ENCODE measurements at places on chromosomes 7 and 10.

DNA sequence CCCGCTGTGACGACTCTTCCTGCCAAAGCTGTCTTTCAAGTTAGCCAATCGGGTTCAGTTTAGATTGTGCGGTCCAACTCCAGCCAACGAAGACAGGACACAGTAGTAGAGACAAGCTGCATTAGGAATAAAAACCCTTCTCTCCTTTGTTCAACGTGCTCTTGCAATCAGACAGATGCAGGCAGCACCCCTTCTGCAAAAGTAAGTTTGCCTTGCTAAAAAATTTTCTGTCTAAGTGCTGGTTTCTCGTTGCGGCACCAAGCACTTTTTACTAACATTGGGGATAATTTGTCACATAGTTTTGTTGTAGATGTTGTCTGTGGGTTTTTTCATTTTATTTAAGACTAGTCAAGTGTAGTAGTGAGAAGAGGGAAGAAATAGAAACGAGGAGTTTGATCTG lies 58.1 kb downstream of the MINPP1 start:
- no peak for DNase-seq

GRCh38 chr10:64261676-64262075 lies 740.5 kb downstream of the REEP3 start:
- no peak for DNase-seq

GRCh38 chr7:93352881-93353280 lies 120.7 kb downstream of the VPS50 start:
- no peak for DNase-seq

DNA sequence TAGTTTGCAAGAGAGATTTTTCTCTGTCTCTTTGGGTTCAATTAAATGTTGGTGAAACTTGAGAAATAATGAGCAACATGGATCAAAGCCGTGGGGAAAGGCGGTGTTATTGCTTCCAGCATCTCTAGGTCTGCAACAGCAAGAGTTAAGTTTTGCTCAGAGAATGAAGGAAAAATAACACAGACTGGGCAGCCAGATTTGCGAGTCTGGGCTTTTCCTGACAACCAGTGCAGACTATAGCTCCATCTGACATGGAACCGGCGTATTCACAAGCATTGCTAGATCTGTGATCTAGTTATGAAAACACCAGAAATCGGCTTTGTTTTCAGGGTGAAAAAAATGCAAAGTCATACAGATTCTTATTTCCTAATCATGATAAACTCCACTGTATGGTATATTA lies 110.4 kb downstream of the CAMK1D start:
- no peak for DNase-seq

- DNase-seq, result no peak
Observed at GRCh38 chr7:99446096-99446495, 7.4 kb downstream of the CPSF4 start.

GRCh38 chr10:75037171-75038153 lies 74.0 kb upstream of the SAMD8 start:
- no peak for DNase-seq

DNA sequence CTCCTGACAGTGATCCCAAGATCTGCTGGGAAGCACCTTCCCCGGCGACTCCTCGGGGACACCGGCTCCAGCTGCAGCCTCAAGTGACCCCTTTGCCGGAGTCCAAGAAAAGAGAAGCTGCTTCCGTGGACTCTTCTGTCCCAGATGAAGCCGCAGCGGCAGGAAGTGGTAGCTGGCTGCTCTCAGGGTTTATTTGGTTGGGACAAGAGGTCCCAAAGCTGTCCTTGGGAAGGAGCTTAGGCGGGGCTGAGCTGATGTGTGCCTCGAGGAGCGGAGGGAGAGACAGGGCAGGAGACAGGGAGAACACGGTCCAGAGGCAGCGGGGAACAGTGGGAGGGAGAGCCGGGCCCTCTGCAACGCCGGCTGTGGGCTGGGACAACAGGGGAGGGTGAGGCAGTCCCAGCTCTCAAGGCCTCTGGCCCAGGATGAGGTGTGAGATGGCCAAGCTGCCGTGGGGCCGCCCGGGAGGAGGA lies 13.1 kb upstream of the FAM20C start:
- DNase-seq, result no peak

DNA sequence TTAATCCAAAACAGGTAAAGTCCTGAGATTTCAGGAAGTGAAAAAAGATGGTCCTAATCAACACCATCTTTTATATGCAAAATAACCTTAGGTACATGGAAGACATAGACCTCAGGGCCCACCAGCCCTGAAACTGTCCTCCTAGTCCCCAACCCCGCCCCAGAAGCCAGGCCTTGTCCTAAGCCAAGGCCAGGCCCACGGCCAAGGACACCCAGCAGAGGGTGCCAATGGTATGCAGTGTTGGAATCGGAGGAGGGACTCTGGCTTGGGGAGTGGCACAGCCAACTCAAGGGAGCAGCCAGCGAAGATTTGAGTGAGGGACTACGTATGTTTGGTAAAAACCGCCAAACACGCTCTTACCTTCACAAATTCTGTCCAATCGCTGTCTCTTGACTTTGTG lies 96.7 kb downstream of the ZRANB1 start:
- DNase-seq, result no peak

- no peak for DNase-seq
Observed at GRCh38 chr10:51718804-51719291, 19.5 kb upstream of the CSTF2T start.

DNA sequence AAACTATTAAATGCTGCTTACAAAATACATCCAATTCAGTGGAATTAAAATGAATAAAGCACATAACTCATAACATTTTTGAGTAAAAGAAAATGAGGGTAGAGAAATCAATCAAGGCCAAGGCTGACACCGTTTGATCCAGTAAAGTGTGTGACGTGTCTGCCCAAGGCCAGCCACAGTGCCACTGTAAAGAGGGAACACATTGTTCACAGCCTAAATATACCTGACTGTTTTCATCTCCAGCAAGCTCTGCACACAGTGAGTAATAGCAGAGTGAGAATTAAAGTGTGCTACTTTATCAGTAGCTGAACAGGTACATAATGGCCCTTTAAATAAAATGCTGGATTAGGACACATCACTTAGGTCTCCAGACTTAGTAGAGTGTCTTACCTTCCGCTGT lies 130.8 kb upstream of the DPP6 start:
- DNase-seq, result no peak

DNA sequence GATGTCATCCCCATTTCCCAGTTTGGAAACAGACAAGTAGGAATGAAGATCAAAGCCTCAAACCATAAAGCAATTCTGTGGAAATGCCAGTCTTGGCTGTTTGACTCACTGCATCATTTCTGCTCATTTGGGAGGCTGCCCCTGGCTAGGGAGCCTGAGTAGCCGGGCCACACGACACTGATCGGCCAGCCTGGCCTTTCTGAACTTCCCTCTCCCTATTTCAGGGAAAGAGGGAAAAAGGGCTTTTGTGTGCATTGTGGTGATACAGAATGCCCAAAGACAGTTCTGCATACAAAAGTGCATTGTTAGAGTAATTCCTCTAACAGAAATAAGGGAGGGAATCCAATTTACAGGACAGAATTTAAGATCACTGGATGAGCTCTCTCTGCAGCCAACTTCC lies 41.7 kb upstream of the OPALIN start:
- DNase-seq, result no peak

- DNase-seq, result no peak
Observed at GRCh38 chr10:80530251-80530650, 7.5 kb upstream of the SH2D4B start.

DNA sequence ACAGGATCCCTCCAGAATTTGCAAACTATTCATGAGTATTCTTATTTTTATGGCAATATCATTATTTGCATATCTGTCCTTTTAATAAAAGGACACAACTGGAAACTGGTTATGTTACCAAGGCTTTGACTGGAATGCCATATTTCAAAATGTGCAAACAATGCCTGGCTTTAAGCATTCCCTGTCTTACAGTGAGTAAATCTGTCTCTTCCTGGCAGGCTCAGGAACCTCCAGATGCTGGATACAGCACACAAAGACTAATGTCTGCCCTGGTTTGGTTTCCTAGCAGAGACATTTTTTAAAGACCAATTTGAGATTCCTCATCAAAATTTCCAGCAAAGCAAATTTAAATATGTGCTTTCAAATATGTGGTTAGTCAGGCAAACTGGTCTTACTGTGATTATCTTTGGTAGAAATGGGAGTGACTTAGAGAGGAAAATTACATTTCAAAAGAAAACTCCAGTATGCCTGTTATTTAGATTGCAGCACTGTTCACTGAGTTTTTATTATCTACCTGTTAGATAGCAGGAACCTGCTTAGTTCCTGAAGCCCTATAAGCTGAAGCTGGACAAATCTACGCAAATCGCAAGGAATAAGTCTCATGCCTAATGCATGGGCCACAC lies 31.3 kb downstream of the RNF216 start:
- DNase-seq, result no peak

DNA sequence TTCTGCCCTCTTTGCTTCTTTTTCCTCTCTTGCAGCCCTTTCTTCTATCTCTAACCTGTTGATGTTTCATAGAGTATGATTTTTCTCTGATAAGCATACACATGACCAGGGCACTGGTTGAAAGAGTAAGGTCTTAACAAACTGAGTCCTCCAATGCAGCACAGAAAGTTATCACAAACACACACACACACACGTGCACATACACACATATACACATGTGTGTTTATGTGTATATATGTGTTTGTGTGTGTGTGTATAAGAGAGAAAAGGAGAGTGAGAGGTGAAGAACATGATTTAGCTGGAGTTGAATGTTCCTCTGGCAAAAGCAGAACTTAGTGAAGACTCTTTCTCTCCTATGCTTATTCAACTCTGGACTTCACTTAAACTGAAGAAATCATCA lies 130.0 kb downstream of the KLF6 start:
- DNase-seq, result no peak

DNA sequence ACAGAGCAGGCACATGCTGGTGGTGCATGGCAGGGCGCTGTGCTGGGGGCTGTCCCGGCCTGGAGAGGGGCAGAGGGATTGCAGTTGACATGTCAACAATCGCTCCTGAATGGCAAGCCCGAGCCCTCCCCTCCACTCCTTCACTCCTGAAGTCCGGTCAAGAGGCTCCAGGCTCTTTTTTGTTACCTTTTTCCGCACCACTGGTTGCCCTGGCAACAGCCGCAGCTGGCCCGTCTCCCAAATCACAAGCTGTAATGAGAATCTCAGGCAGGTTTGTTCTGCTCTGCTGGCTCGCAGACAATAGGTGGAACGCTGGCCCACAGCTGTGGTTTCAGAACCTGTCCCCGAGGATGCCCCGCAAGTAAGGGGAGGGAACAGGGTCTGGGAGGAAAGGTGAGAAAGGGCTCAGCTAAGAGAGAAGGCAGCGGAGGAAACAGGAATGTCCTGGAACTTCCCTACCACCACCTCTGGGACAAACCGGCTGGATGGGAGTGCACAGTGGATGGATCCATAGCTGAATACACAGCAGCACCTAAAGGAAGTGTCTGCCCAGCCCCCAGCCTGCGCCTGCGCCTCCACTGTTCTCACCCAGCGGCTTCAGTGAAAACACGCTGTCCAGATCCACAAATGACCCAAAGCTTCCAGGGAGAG lies 58.9 kb downstream of the CALML3 start:
- DNase-seq, result no peak

DNA sequence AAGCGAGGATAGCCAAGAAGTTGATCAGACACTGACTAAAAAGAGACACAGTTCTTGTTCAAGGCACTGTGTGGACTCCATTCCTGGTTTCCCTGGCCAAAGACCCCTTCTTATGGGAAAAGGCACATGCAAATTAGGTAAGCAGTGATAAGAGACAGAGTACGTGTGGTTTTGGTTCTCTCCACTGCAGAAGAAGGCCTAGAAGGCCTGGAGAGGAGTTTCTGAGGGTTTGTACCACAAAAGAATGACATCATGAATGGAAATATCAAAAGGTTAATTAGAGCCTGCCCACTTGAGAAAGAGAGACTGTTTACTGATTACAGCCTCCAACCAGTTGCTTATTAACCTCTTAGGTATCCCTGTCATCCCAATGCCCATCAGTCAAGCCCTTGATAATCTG lies 137.5 kb downstream of the ZNF365 start:
- no peak for DNase-seq

- no peak for DNase-seq
Observed at GRCh38 chr10:38072552-38072951, 21.6 kb upstream of the ZNF37A start.

- DNase-seq, result no peak
Observed at GRCh38 chr10:129655007-129655678, 188.1 kb downstream of the MGMT start.

DNA sequence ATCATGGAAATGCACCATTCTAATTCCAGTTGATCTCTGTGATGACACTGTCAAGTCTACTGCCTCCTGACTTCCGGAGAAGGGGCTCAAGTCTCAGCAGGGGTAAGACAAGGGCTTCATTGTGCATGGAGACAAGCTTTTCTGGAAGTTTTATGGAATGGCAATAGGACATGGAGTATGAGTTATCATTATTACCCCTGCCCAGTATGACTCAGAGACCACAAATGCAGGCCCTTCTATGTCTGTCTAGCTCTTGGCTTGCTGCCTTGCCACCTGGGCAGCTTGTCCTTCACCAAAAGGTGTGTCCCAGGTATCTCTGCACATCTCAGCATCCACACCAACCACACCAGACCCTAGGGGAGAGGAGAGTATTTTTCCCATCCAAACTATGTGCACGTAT lies 34.9 kb upstream of the KIAA1217 start:
- DNase-seq, result no peak

GRCh38 chr10:82529062-82529461 lies 654.1 kb downstream of the NRG3 start:
- no peak for DNase-seq
